ENCODE measurements at places on chromosomes 2 and 18. TPM values are rescaled to one million over a fixed set of nuclear protein-coding genes. Genes with fewer than 3 reads are reported as not detected.

ASB18 gene
- 3.5 TPM for total RNA-seq

CRACDL gene
- total RNA-seq = 5.7 TPM

C2orf78 gene
- total RNA-seq = not detected

KLHL30 gene
- total RNA-seq = 58.4 TPM

SRD5A2 gene
- 0.10 TPM for total RNA-seq

SPC25 gene
- 3.4 TPM for total RNA-seq

PDE11A gene
- 0.51 TPM for total RNA-seq

CERS6 gene
- total RNA-seq = 49.6 TPM

CUL3 gene
- 107 TPM for total RNA-seq

FAM110C gene
- 3.7 TPM for total RNA-seq

SPR gene
- total RNA-seq = 8.4 TPM

DNA sequence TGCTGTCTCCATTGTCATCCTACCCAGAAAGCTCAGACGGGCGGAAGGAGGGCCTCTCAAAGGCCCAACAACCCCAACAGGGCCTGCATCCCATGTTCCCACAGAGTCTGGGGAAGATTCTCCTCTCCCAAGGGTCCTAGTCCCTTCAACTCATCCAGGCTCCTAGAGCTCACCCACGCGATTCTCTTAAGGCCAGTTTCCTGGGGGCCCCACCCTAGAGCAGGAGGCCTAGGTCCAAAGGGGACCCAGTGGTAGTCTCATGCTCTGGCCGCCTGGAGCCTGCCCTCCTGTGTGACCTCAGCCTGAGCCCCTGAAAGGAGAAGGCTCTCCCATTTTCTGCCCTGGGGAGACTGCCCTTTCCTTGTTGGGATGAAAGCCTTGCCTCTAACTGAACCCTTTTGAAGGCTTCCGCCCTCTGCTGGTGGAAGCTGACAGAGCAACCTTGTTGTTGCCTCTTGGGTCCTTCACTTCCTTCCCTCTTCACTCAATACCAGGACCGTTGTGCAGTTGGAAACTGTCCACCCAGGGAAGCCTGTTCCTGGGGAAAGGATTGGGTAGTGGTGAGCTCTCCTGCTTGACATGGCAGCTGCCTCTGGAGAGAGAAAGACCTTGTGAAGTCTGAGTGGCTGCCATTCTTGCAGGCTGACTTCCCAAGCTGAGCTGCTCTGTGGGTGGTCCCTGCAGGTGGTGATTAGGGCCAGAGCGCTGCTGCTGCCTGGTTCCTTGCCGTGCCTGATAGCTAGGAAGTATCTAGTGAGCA lies 86.0 kb upstream of the ALPP start:
- DNase-seq = no peak

DNA sequence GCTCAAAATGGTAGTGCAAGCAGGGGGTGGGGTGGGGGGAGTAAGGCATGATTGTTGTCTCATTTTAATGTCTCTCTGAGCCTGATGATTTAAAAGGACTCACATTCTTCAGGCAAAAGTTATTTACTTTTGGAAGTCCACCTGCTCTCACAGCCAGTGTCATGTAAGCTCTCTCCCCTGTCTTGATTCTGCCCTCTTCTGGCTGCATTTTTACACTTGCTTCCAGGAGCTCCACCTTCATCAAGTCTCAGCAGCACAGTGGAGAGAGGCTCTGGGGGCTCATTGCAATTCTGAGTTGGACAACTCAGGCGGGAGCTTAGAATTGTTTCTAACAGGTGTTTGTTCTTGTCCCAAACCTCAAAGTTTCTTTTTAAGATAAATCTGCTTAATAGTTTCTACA lies 39.2 kb downstream of the GNAL start:
- peak; percentile 13 for DNase-seq

GRCh38 chr2:64442801-64443429 lies 11.0 kb upstream of the LGALSL start:
- no peak for DNase-seq

DNA sequence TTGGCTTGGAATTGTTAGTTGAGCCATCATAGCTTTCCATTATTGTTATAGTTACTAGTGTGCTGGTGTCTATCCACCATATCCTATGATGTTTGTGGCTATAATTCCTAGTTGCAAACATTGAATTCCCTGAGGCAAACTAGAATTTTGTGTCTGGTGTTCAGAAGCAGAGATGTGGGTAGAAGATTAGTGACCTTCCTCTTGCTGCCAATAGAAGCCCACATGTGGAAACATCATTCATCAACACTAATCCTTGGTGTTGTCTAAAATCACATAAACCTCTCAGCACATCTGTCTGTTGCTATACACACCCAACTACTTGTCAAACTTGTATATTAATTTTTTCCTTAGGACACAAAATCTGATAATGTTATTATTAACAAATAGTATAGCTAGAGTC lies 374.1 kb downstream of the TGIF1 start:
- no peak for DNase-seq

DNA sequence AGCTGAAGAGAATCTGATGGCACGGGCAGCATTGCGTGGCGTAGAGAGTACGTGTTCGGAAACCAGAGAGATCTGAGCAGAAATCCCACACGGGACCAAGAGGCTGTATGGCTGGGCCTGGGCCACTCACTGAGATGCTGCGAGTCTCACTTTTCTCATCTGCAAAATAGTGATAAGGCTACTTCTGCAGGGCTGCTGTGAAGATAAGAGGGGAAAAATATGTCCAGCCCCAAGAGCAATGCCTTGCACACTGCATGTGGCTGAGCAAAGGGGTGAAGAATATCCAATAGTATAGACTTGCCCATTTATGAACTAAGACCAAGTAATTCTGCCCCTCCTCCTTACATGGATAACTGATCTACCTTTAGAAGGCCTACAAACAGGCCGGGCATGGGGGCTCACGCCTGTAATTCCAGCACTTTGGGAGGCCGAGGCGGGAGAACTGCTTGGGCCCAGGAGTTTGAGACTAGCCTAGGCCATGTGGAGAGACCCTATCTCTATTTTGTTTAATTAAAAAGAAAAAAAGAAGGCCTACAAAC lies 3.1 kb downstream of the FECH start:
- no peak for DNase-seq

- DNase-seq = no peak
Measured at GRCh38 chr18:27763341-27763740, 413.6 kb downstream of the CDH2 start.
